Prostate gland (tissue), 2 donors: ENCODE measurements at places on chromosomes 12 and 14. TPM values are rescaled to one million over a fixed set of nuclear protein-coding genes. Genes with fewer than 3 reads are reported as not detected.

DNA sequence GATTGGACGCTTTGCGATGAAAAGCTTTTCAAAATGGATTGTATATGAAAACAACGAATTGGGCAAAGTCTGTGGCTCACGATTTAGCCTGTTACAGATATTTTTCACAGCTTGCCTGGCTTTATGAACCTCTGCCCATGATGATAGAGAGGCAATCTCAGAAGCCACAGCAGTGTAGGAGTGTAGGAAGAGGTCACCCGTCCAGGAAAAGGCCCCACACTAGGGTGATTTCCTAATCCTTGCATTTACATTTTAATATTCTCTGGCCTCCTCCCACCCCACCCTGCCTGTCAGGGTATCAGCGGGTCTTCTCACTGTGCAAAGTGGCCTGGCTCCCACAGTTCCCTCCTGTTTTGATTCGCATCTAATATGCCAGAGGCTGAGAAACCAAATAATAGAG lies 81.8 kb upstream of the FOXN3 start:
- no peaks in the 10 kb centered on the region for H3K36me3 ChIP-seq
- H3K4me3 ChIP-seq, result no peak overlapping the region
- DNase-seq, result no peak
- no peak overlapping the region for H3K27ac ChIP-seq

Gene TTC8
- total RNA-seq, result 115 TPM

DNA sequence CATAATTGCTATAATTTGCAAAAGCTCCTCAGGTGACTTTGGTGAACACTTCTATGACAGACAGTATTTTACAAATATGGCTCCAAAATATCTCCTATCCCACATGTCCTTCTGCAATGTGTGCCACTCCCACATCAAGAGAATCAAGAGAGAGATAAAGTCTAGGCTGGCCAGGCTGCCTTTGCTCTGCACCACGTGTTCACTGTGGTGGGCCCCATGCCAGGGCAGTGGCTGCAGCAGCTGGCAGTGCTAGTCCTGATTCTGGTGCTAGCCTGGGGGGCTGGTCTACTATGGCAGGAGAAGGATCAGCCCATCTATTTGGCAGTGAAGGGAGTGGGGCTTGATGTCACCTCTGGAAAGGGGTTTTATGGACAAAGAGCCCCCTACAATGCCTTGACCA lies 86.3 kb downstream of the DRAM1 start:
- no peak overlapping the region for H3K27ac ChIP-seq
- no peaks in the 10 kb centered on the region for H3K36me3 ChIP-seq
- no peak for DNase-seq
- no peak overlapping the region for H3K4me3 ChIP-seq
- H3K4me1 ChIP-seq, result no peaks in the 10 kb centered on the region
- H3K27me3 ChIP-seq, result no peaks in the 10 kb centered on the region

DNA sequence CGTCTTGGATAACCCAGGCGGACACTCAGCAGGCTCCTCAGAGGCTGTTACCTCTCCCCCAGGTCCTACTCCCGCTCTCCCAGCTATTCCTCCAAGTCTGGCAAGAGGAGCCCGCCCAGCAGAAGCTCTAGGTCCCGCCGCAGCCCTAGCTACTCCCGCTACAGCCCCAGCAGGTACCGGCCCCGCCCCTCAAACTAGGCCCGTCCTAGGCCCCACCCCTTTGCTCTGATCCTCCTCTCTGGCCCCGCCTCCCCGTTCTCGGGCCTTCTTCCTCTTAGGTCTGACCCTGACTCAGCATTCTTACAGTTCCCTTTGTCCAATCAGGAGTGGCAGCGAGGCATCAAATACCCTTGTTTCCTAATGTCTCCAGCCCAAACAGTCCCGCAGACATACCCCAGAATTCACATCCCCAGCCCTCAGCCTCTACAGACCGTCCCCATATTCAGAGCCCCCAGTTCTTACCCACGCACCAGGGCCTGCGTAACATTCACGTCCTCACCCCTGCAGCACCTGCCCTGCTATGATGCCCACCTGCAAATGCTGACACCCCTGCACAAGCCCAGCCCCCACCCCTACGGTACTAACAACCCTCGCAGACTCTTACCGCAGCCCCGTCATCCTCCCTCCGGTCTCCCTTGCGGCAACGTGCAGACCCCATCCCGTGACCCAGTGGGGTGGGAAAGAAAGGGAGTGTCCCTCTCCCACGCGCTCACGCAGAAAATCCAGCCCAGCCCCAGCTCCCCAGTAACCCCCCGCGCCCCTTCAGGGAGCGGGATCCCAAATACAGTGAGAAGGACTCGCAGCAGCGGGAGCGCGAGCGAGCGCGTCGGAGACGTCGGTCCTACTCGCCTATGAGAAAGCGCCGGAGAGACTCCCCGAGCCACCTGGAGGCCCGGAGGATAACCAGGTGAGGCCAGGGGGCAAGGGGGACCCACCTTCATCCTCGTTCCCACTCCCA lies 25.0 kb upstream of the HSPB8 start:
- no peak overlapping the region for H3K27ac ChIP-seq
- no peak overlapping the region for H3K4me3 ChIP-seq
- H3K36me3 ChIP-seq, result no peaks in the 10 kb centered on the region
- no peaks in the 10 kb centered on the region for H3K4me1 ChIP-seq

DNA sequence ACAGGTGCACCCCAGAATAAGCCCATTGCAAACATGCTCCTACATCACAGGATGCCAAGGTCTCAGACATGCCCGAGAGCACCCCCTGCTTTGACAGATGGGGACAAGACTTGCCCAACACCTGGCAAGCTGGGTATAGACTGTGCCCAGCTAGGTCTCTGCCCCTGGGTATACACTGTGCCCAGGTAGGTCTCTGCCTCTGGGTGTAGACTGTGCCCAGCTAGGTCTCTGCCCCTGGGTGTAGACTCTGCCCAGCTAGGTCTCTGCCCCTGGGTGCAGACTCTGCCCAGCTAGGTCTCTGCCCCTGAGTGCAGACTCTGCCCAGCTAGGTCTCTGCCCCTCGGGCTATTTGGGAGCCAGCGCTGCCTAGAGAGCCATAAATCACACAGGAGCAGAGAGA lies 85.9 kb downstream of the CCDC88C start:
- H3K27ac ChIP-seq, result no peak overlapping the region
- no peak overlapping the region for H3K4me3 ChIP-seq
- DNase-seq, result no peak
- no peaks in the 10 kb centered on the region for H3K36me3 ChIP-seq
- no peaks in the 10 kb centered on the region for H3K4me1 ChIP-seq
- H3K27me3 ChIP-seq, result no peaks in the 10 kb centered on the region

Gene GZMB
- 1.1 TPM for total RNA-seq

DNA sequence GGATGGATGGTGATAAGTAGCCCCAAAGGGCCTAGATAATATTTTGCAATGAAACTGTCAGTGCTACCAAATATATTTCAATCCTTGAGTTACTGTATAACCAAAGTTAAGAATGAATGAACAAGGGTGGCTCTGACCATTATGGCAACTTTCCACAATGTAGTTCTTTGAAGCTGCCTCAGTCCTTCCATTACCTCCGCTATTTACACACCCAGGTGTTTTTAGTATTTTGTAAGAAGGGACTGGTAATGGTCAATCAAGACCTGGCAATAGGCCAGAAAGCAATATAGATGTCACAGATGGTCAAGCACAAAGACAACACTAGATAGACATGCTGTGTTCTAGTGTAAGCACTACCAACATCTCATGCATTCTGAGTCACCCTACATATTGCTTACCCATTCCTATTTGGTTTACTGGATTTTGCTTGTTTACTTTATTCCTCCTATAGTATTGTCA lies 16.3 kb downstream of the DUSP16 start:
- H3K27me3 ChIP-seq, result no peaks in the 10 kb centered on the region
- no peak overlapping the region for H3K27ac ChIP-seq
- no peaks in the 10 kb centered on the region for H3K36me3 ChIP-seq
- peaks cover 9% of the 10 kb centered on the region for H3K4me1 ChIP-seq
- DNase-seq, result no peak

GRCh38 chr12:19978193-19978592 lies 390.1 kb upstream of the PDE3A start:
- no peaks in the 10 kb centered on the region for H3K4me1 ChIP-seq
- no peaks in the 10 kb centered on the region for H3K27me3 ChIP-seq
- H3K36me3 ChIP-seq, result no peaks in the 10 kb centered on the region
- H3K4me3 ChIP-seq, result no peak overlapping the region

- H3K27ac ChIP-seq, result no peak overlapping the region
- no peaks in the 10 kb centered on the region for H3K36me3 ChIP-seq
- no peaks in the 10 kb centered on the region for H3K4me1 ChIP-seq
- H3K4me3 ChIP-seq, result no peak overlapping the region
- no peak for DNase-seq
Measured at GRCh38 chr14:67523764-67524633, 9.1 kb upstream of the PLEKHH1 start.
